ENCODE measurements at places on chromosomes 1 and 21. TPM values are rescaled to one million over a fixed set of nuclear protein-coding genes. Genes with fewer than 3 reads are reported as not detected.

Gene GJA9
- 0.05 TPM for total RNA-seq

Gene NR0B2
- total RNA-seq = 0.10 TPM

Gene CLCA1
- total RNA-seq = not detected

Gene SLAMF6
- not detected for total RNA-seq

Gene S1PR1
- 0.22 TPM for total RNA-seq

Gene CORT
- 0.24 TPM for total RNA-seq
